ENCODE measurements at places on chromosomes 11 and 22.
A peak's percentile ranks its signal among the peaks of the same experiment; 100 is the strongest.

DNA sequence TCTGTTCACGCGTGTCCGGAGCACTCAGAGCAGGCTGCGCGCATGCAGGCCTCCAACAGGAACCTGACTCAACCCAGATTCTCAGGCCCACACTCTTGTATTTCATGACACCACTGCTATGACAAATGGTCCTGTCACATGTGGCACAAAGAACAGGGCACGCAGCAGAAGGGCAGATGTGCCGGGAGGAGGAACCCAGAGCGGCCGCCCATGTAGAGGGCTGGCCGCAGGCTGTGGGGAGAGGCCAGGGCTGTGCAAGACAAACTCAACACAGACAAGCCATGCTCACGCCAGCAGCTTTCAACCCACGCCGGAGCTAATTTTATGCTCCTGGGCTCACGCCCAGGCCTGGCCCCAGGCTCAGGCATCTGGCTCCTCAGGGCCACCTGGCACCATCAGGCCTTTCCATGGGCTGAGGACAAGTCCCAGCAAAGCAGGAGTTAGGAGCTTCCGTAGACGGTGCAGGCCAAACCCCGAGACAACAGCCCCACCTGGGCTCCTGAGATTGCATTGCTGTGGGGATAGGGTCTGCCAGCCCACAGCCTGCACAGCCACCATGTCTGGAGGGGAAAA lies 40.0 kb downstream of the DUSP8 start:
- peak; percentile 86 for DNase-seq

- DNase-seq: no peak
Observed at GRCh38 chr11:21494946-21495345, 697.9 kb upstream of the ANO5 start.

GRCh38 chr11:60085909-60086308 lies 2.6 kb upstream of the MS4A2 start:
- no peak for DNase-seq

DNA sequence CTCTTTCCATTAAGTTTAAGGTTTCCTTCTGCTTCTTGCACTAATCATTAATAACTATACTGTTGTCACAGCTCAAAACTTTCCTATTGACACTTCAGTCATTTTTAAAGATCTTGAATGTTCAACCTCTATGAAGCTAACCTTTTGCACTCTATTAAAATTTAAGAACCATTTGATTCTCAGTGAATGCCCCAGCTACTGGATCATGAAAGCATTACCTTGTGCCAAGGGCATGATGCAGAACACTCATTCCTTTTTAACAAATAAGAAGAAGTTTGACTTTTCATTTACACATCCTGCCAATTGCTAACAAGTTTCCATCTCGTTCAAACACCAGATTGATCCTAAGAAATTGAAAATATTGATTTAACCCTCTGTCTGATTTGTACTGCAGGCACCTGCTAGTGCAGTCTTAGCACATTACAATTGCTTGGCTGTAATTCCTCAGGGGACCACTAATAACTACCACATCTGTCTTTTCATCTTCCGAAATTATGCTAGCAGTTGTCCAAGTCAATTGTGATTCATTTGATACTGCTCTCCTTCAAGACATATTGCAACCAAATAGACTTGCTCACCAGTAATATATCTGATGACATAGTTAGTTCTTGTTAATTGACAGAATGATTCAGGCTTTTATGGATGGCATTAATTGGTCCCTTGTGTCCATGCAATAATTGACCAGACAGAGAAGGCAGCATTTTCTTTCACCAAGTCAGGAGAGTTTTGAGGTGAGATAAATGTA lies 158.4 kb downstream of the TEAD1 start:
- DNase-seq: no peak

GRCh38 chr11:88308576-88308975 lies 29.0 kb downstream of the CTSC start:
- no peak for DNase-seq
